HT1080 (cell line): ENCODE measurements at places on chromosomes 4 and X.

GRCh38 chr4:129261584-129261983 lies 165.6 kb downstream of the C4orf33 start:
- DNase-seq = no peak

DNA sequence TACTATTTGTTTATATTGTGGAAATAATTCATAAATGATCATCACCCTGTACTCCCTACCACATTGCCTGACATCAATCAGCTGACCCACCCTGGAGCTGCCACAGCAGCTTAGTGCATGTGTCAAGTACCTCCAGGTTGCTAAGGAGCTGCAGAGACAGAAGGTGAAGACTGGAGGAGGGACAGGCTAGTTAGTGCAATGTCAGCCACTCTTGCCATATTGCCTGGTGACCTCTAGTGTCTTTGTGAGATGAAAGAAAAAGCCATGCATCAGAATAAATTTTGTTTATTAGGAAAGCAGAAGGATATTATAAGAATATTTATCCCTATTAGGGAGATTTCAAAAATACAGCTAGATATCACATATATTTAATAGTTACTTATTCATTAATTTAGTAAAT lies 243.9 kb upstream of the FAT4 start:
- peak; percentile 2 for DNase-seq

DNA sequence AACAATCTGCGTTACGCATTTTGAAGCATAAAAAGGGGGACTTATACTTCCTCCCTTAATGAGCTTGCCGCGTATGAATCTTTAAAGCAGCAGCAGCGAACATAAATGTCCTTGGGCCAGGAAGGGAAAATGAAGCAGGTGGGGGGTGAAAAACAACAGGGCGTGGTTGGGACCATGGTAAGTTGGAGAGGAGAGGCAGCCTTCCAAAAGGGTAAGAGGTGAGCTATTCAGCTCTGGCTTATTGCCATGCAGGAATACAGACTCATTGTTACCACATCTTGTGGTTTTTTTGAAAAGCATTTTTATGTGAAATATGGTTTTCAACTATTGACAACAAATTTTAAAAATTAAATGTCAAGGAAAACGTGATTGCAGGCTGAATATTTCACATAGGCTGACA lies 710.7 kb upstream of the FAM241A start:
- no peak for DNase-seq

DNA sequence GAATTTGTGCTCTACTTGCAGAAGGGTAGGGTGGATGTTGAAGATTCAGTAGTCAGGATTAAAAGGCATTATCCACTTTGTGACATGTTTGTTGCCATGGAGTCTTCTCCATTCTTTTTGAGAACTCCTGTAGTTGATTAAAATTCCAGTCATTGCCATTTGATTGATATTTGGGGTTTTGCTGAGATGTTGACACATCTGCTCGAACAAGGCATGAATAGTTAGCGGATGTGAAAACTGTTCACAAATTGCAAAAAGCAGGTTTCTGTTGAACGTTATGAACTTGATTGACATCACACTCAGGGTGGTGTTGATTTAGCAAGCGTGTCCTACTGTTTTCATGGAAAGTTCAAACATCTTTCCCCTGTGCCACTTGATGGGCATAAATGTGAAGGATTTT lies 16.9 kb downstream of the LIMCH1 start:
- no peak for DNase-seq

DNA sequence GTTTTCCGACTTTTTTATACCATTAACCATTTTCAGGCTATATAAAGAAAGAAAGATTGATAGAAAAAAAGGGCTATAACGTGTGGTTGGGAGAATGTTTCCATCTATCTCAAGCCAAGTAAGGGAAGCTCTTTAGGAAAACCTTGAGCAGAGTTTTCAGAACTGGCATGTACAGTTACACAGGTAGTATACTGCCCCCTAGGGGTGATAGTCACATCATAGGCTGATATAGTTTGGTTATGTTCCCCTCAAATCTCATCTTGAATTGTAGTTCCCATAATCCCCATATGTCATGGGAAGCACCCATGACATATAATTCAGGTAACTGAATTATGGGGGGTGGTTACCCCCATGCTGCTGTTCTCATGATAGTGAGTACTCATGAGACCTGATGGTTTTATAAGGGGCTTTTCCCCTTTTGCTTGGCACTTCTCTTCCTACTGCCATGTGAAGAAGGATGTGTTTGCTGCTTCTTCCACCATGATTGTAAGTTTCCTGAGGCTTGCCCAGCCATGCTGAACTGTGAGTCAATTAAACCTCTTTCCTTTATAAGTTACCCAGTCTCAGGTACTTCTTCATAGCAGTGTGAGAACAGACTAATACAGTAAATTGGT lies 186.8 kb downstream of the TMA16 start:
- DNase-seq = no peak

DNA sequence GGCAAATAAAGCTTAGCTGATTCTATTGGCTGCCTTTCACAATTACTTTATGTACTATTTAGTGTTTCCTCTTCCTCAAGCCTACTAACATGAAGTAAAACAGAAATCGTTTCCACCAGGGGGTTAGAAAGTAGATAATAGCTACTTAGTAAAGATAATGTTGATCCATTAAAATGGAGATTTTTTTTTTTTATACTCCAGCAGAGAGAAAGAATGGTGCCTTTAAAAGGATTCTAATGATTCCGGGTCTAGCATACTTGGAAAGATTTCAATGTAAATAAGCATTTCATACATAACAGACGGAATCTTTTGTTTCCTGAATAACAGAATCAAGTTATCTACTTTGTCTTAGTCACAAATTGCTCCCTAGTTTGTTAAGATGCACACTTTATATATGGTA lies 37.1 kb downstream of the GK start:
- DNase-seq = no peak

GRCh38 chr4:5710961-5711478 lies at the start of gene EVC:
Gene EVC (plus strand): TSS chr4:5711201. CDS start chr4:5711381, 180 bp downstream.
- DNase-seq = peak; percentile 72

- DNase-seq = no peak
Observed at GRCh38 chr4:2796849-2797544, 4.1 kb downstream of the SH3BP2 start.

DNA sequence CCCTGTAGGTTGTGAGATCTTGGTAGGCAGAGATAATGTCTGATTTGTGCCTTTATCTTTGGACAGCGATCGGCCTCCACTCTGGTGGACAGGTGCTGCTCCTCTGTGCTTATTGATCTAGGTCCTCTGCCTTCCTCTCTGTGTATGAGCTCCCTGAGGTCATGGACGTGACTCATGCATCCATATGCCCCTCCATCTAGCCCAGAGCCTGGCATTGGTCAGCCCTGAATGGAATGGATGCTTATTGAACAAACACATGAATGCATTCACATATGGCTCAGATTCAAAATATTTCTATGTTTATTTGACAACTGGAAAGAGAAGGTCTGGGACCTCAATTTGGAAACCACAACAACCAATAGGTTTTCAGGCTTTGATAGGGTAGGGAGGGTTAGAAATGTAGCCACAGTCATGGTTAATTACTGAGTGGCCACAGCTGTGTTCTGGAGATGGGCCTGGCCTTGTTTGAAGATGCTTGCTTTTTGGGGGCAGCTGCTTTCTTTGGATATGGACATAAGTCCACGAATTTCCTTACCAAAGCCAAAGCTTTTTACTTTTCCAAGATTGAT lies 76.2 kb downstream of the SEL1L3 start:
- DNase-seq = no peak

- no peak for DNase-seq
Observed at GRCh38 chr4:61501812-61502211, 301.7 kb downstream of the ADGRL3 start.

DNA sequence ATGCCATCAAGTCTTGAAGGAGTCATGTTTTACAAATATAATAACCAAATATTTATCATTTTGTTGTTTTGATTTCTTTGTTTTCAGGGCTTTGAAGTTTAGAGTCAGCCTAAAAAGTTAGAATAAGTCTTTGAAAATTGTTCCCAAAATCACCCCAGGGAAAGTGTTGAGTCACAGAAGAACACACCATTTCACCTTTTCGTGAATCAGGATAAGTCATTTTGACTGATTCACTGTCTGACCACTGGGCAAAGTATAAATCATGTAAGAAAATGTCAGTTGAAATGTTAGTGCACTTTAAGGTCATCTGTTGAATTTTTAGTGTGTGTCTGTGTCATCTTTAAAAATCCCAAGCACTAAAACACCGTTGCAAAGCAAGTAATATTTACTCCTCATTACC lies 1320.1 kb downstream of the RPA4 start:
- peak; percentile 43 for DNase-seq

DNA sequence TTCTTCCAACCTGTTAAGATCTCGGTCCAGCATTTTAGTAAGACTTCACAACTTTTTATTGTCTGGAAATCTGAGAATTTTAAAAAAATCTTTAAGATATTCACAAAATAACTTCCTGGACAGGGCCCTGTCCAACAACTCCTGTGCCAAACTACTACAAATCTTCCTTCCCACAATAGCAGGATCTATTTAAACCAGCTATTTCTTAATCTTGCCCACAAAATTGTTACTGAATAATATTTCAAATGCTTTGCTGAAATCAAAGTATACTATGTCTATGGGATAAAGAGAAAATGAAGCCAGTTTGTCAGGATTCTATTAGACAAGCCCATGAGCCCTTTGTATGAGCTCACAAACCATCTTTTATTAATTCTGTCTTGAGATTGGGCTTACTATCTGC lies 104.1 kb upstream of the DDIT4L start:
- DNase-seq = no peak

- no peak for DNase-seq
Observed at GRCh38 chr4:155785828-155786227, 27.0 kb downstream of the GUCY1B1 start.

GRCh38 chr4:90127223-90127705 lies at the start of gene CCSER1:
Gene CCSER1 (plus strand): TSS chr4:90127394.
- DNase-seq = no peak

GRCh38 chr4:38046727-38047489 lies 86.7 kb downstream of the PTTG2 start:
- DNase-seq = no peak
